Left ventricle myocardium superior (tissue), 1 donor: ENCODE measurements at places on chromosomes 12 and 14.

DNA sequence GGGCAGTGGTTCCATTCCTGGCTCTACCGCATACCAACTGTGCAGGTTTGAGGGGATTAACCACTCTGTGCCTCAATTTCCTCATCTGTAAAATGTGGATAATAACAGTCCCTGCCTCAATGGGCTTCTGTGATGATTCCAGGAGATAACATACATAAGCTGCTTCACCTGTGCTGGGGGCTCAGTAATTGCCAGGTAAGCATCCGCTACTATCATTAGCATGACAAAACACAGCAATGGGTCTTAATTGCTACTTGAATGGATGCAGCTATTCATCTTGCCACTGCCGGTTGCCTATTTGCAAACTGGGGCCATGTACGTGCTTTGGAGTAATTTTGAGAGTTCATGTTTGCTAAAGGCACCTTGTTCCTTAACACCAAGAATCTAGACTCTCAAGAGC is 132.6 kb downstream of the TMEM132D start:
- DNase-seq = no peak

DNA sequence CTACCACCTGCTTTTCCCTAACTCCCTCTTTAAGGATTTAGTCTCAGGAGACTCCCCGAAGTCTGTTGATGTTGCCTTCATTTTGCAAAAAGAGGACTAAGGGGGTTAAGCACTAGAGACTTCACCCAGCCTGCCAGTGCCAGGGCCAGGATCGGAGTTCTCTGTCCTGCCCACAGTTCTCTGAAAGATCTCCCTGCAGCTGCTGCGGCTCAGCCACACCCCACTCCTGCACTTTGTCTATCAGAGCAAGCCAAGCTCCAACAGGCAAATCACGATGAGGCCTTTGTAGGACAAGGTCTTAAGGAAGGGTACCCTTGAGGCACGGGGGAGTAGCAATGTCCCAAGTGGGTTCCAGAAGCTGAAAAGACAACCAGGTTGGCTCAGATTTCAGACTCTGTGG is 148.8 kb upstream of the EGLN3 start:
- no peak for DNase-seq

GRCh38 chr12:22215467-22216253 is 118.8 kb downstream of the ST8SIA1 start:
- DNase-seq = no peak

GRCh38 chr12:101650346-101651117 is 46.9 kb upstream of the CHPT1 start:
- DNase-seq = no peak

DNA sequence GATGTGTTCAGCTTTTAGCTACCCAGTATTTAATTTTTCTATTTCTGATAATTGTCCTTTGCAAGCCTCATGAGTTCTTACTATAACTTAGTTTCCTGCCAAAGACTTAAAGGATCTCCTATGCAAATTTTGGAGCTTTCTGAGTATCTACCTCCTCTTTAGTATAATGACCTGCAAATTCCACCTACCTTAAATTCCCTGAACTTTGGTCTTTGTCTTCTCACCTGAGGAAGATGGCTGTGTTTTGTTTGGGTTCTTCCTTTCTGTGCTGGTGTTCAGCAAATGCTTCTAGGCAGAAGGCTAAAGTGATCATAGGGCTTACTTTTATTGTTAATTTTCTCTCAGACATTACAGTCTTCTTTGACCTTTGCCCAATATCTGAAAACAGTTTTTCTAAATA is 142.8 kb downstream of the FUT8 start:
- DNase-seq = no peak

DNA sequence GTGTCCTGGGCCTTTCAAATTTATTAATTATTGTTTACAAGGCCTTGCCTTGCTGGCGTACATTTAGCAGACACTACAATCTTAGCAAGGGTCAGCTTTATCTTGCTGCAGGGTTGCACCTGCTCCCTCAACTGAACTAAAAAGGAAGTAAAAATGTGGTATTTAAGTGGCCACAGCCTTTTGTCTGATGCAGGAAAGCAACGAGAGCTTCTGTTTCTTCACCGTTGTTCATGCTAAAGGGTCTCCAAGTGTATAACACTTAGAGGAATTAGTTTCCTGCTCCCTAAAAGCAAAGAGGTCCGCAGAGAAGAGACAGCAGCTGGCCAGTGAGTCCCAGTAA is 62.8 kb upstream of the EGLN3 start:
- DNase-seq = no peak

DNA sequence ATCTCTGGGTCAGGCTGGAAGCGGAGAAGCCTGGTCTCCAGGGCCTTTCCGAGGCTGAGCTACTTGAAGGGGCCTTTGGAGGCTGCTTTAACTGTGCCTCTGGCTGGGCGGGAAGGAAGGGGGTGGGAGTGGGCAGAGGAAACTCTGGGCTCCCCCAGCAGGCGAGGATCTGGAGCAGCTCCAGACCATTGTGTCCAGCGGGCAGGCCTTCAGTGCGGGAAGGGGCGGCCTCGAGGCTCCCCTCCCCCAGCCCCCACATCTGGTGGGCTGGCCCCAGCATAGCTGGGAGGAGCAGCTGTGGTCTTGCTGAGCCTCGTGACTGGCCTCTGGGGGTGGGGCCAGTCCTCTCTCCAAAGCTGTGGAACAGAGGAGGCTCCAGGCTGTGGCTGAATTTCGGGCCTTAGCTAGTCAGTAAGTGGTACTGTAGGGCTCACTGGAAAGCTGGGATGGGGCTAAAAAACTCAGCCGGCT is 3.4 kb downstream of the TAMALIN start:
- peak; percentile 88 for DNase-seq

DNA sequence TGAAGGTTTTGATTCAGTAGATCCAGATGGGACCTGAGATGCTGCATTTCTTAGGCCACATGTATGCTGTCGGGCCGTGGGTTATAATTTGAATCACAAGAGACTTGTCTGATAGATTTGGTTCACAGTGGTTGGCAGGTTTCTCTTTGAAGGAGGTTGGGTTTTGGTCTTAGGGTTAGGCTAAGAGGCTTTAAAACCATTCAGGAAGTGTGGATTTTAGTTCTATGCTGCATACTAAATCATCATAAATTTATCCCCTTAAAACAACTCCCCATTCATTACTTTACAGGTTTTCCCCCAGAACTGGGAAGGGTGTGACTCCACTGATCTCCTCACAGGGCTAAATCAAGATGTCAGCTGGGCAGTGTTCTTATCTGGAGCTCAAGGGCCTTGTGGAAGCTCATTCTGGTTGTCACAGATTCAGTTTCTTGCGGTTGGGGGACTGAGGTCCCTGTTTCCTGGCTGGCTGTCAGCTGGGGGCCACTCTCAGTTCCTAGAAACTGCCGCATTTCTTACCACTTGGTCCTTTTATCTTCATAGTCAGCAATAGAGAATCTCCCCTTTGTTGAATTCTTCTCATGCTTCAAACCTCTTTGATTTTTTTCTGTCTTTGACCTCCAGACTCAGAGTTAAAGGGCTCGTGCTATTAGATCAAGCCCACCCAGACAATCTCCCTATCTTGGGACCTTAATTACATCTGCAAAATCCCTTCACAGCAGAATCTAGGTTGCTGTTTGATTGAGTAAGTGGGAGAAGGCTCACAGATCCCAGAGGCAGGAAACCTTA is 20.6 kb upstream of the PCNX1 start:
- no peak for DNase-seq

GRCh38 chr14:33647385-33647786 is 303.5 kb downstream of the EGLN3 start:
- DNase-seq = no peak

DNA sequence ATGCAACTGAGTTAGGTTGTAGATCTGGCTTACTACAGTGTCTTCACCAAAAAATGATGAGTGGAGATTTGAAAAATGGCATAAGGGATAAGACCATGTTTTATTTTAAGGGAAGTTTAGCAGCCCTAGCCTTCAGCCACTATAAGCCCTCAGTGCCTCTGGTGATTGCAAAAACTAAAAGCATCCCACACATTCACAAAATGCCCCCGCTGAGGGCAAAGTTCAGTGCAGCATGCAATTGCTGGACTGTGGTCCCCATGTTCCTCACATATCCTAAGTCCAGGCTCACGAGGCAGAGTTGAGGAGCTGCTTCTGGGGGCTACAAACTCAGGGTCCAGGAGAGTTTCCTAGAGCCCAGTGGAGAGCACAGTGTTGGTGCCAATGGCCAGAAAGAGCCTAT is 29.6 kb upstream of the NCOR2 start:
- no peak for DNase-seq

DNA sequence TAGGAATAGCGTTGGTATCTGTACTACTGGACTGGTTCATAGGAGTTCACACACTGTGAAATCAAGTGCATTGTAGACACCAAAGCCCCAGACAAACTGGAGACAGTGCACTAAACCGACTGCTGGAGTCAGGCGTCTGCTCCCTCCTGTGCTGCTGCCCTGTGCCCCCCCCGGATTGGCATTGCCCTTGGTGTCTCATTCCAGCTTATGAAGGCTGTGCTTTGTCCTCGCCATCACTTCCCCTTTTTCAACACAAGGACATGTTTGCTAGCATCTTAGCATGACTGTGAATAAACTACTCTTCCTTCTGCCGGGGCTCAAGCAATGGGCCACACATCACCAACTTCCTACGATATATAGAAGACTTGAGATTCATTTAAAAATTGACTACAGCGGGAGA is 84.0 kb downstream of the TMCC3 start:
- DNase-seq = no peak

GRCh38 chr14:61418746-61419145 is 97.4 kb downstream of the PRKCH start:
- no peak for DNase-seq

DNA sequence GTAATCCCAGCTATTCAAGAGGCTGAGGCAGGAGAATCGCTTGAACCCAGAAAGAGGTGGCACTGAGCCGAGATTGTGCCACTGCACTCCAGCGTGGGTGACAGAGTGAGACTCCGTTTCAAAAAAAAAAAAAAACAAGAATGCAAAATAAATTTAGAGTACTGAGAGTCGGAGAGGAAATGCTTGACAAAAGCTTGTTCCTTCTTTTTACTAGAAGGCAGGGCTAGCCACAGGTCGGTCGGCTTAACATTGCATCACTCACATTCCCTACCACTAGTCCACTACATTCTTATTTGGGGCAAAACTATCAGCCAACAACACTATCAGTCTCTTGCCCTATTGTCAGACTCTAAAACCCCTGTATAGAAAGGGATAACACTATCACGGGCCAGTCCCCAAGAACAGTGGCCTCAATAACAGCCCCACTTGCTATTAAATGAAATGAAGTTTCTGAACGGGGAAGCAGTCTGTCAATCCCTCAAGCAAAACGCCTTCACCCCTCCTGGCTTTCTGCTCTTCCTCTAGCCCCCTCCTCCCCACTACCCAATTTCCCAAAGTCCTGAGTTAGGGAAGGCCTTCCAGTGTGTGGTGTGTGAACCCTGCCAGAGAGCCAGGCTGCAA is 1.0 kb downstream of the RNF41 start:
- DNase-seq = no peak

GRCh38 chr12:7439579-7440505 is 4.1 kb downstream of the CD163L1 start:
- peak; percentile 31 for DNase-seq

- no peak for DNase-seq
Measured at GRCh38 chr14:24057271-24057670, 5.5 kb downstream of the CARMIL3 start.

DNA sequence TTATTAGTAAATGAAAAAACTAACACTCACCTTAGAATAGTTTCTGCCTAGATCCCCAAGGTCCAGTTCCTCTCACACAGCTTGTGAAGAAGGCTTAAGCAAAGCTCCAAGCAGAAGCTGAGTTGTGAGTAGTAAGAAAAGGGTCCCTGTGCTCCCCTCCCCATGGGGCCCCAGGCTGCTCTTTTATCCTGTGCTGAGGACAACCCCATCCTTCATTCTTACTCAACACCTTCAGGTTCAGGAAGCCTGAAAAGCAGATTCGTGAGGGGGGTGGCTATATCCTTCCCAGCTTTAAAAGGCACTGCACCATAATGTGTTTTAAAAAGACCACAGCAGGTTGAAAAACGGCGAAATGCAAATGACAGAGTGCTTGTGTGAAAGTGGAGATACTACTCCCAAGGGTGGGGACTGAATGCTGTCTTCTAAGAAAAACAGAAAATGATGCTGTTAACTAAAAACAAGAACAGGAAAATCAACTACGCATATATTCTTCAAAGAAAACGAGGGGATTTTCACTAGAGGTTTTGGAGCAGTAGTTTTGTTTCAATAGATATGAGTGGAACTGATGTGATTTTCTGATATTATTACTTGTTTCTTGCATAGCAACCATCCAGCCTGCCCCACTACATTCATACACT is 182.7 kb downstream of the KTN1 start:
- no peak for DNase-seq

DNA sequence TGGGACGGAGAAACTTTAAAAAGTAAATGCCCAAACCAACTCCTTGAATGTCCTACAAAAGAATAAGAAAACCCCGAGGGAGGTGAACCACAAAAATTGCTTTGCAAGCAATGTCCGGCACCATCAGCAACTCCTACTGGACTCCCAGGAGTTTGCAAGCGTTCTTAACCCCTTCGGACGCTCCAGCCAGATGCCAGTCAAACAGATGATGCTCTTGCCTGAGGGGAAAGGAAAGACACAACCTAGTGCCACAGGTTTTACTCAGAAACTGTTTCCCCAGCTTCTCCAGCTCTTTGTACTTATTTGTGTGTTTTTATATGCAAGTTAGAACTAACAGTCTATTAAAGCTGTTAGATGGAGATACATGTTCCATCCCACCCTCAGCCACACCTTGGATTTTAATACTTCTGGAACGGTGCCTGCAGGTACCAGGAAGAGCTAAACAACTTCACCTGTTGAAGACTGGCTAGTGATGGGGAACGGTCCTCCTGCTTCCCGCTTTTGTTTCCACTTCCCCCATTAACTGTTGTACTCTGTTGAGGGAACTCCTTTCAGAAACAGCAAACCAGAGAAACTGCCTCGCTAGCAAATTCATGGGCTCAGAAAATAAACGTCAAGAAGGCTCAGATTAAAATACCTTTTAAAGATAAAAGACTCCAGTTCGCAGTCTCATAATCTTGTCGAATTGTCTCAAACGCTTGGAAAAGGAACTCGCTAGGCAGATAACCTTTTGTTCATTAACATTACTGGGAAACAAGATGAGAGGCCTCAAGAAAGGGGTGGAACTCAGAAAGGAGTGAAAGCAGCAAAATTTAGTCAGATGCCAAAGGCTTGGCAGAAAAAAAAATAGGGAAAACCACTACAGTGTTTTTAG is 1.1 kb upstream of the FERMT2 start:
- no peak for DNase-seq

DNA sequence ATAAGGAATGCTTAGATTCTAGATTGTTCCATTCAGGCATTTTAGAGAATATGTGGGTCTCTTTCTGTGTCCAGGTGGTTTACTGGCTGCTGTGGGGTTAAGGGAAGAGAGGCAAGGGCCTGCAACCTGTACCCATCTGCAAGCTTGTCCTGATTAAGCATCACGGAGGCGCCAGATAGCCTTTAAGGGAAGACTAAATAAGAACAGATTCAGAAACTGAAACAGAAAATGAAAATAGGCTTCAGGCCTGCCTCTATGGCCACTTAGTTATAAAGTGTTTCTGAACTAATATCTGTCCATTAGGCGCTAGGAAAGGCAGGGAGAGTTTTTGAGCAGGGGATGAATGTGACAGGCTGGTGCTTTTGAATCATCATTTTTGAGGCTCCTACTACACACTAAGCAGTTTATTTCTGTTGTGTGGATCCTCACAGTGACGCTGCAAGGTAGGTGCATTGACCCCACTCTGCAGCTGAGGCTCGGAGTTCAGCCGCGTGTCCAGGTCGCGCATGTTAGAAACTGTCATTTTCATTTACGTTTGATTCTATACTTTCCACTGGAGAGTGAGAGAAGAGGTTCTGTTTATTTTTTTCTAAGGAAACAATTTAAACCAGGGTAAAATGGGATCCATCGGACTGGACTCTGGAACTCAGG is 47.4 kb downstream of the SLC6A12 start:
- no peak for DNase-seq

GRCh38 chr12:22729957-22730443 is 105.0 kb downstream of the ETNK1 start:
- DNase-seq = no peak
